ENCODE measurements at places on chromosomes 3 and 15.

DNA sequence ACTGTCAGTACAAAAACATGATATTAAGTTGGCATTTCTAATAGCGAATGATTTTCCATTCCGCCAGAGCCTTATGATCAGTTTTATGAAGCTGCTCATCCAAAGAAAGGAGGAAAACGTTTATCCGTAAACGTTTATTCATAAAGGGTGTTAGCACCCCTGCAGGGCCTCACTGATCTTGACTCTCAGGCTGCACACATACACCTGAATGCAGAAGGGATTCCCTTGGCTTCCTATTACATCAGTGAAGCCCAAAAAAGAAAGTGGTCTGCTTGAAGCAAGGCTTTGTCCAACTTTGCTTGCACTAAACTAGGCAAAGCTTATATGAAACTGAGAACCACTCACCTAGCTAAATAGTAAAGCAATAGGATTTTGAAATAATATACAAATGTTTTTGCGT lies 659.5 kb upstream of the CADM2 start:
- no peak for DNase-seq

DNA sequence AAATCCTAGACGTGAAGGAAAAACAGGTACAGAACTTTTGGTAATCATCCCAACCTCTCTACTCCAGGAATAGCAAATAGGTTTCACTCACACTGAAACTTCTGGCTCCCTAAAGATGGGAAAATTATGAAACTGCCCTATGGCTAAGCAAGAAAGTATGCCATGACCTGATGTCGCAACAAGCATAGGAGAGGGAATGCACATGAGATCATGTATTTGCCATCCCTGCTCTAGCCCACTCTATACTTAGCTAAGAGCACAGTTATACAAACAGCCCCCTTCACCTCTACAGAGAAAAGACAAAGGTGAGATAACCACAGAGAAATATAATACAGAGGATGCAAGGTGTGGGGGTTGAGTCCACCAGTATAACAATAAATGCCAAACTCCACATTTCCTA lies 102.7 kb downstream of the TBC1D5 start:
- DNase-seq: no peak

DNA sequence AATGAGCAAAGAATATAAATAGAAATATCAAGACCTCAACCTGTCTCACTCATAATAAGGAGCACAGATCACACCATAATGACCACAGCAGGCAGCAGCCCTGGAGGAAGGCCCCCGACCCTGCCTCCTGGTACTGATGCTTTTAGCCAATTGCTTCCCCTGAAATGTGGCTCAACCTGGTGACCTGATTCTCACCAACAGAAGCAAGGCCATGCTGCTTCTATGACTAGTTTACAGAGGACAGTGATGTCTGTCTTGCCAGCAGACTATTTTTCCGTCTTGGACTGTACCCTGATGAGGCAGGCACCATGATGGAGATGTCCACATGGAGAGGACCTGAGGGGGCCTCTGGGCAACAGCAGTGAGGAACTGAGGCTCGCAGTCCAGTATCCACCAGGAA lies 18.0 kb downstream of the SLC41A3 start:
- DNase-seq: no peak

- no peak for DNase-seq
Observed at GRCh38 chr3:124631727-124632126, 98.5 kb upstream of the UMPS start.

DNA sequence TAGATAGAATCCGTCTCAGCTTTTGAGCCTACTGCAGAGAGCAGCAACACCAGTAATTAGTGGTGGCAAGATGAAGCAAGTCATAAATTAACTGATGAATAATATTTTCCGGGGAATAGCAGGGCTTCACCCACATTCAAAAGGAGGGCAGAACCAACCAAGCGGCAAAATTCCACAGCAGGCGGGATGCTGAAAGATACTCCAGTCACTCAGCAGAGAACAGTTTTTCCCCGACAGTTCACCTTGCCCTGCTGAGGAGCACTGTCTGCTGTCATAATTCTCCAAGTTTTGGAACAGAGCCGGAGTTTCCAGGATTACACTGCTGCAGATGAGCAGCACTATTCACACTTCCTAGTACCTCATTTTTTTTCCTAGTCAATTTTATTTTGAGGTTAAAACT lies 274.7 kb downstream of the CD47 start:
- no peak for DNase-seq

GRCh38 chr15:70754862-70755261 lies 8.5 kb downstream of the UACA start:
- DNase-seq: no peak

DNA sequence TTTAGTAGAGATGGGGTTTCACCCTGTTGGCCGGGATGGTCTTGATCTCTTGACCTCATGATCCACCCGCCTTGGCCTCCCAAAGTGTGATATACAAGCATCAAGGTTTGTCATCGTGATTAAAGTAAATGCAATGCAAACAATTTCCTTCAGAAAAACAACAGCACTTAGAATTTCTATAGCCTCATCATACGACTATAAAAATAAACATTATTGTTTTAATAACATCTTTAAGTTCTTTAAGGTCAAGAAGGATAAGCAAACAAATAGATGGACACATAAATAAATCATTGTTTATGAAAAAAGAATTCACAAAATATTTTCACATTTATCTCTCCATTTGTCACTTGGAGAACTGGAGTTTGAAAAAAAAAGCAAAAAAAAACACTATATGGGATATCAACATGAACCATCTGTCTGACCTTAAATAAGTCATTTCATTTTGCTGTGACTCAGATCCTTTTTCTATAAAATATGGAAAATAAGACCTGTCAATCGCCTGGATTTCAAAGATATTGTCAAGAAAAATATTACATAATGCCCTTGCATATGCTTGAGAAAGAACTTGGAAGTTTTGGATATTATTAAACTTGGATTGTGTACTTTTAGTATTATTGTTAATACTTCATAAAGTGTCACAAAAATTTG lies 642.0 kb upstream of the KCNMB2 start:
- DNase-seq: no peak

DNA sequence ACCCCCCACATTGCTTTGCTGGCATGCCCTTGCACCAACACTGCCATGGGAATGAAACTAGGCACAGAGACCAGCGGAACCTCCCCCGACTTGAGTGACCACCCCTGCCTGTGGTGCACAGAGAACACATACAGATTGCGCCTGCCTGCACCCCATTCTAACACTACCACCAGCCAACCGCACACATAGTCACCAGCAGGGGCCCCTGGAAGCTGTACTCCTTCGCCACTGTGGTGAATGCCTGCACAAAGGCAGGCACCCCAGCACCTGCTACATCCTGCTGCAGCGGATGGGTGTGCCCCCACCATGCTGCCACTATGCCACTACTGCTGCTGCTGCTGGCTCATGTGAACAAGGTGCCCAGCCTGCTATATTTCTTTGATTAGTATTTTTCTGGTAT lies 27.4 kb upstream of the DNAAF4 start:
- no peak for DNase-seq

DNA sequence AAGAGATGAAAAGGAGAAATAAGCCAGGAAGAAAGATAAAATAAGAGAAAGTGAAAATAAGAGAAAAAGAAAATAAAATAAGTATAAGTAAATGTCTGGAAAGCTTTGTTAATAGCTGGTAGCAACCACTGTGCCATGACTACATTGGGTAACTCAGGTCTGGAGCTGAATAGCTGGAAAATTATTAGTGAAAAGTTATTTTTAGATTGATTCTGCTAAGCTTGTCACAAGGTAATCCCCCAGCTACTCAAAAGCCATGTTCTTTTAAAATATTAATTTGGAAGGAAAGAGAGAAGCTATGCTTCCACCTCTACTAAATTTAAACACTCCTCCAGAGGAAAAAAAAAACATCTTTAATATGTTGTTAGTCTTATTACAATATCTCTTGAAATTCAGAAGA lies 104.8 kb upstream of the THSD4 start:
- DNase-seq: no peak

DNA sequence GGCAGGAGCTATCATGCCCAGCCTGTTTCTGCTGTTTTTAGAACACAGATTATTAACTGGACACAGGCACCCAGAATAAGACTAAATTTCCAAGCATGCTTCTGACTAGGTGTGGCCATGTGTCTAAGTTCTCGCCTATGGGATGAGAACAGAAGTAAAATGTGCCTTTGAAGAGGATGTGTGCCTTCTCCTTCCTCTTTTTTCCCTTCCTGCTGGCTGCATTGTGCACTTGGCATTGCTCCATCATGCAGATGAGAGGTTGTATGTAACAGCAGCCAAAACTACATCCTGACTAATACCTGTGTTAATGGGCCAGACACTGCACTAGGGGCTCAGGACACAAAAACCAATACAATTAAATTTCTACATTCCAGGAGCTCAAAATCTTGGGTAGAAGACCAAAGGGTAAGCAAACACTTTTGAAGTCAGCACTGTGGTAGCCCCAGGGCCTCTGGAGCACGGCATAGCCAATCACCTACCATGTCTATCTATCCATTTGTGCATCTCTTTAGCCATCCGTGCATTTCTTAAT lies 40.9 kb upstream of the RNU6-1 start:
- DNase-seq: no peak

DNA sequence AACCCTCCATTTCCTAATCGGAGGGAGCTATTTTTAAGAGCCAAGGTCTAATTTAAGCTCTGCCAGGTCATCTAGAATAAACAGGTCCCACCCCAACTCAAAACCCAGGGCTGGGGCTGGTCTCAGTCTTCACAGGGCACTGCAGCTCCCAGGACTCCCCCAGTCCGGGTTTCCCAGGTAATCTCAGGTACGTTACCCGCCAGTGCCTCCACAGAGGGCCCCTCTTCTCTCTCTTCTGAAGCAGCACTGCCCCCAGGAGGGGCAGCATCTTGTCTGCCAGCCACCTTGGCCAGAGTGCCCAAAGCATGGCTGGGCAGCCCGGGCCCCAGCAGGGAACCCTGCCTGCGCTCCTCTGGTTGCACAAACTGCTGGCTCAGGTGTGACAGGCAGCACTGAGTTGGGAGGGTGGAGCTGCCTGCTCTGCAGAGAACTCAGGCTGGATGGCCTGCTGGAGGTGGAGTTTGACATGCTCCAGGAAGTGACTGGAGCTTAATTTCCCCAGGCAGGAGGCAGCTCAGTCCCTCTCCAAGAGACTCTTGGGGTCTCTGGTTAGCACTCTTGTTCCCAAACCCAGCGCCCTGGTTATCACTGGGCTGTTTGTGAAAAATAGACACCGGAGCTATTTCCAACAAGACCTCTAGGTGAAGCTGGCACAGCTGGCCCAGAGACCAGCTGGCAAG lies at the start of gene PLA2G4F:
Gene PLA2G4F, minus strand, starts transcription at position 394 of the 680 bp plus-strand sequence. Its CDS starts 87 bp downstream, at position 307.
- DNase-seq: no peak

All from stimulated activated CD8-positive, alpha-beta memory T cell treated with anti-CD3 and anti-CD28 coated beads, Interleukin-7, amount 100 ng/mL, for 1 hour (primary cell).